ENCODE measurements at places on chromosomes 3 and 15. TPM values are rescaled to one million over a fixed set of nuclear protein-coding genes. Genes with fewer than 3 reads are reported as not detected.
A peak's percentile ranks its signal among the peaks of the same experiment; 100 is the strongest.

- DNase-seq = no peak
Observed at GRCh38 chr15:91358405-91358804, 258.3 kb downstream of the SV2B start.

DNA sequence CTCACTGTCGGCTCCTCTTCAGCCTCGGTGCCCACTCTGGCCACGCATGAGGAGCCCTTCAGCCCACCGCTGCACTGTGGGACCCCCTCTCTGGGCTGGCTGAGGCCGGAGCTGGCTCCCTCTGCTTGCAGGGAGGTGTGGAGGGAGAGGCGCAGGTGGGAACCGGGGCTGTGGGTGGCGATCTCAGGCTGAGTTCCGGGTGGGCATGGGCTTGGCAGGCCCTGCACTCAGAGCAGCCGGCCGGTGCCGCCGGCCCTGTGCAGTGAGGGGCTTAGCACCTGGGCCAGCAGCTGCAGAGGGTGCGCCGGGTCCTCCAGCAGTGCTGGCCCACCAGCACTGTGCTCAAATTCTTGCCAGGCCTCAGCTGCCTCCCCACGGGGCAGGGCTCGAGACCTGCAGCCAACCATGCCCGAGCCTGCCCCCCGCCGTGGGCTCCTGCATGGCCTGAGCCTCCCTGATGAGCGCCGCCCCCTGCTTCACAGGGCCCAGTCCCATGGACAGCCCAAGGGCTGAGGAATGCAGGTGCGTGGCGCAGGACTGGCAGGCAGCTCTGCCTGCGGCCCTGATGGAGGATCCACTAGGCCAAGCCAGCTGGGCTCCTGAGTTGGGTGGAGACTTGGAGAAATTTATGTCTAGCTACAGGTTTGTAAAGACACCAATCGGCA lies 899.1 kb downstream of the SI start:
- no peak for DNase-seq

DNA sequence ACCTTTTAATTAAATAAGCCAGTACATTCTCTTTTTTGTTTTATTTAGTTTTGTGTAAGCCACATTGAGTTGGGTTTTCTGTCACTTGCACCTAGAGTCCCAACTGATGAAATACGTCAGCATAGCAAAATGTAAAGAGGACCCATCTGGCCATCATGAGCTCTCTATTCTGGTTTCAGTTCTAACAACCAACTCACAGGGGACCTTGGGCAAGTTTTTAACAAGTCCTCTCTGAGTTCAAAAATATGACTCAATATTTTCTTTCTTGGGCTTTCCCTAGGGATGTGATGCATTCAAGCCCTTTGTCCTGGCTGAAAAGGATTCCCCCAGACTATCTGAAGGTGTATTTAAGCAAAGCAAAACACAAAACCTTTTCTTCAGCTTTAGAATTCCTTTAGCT lies 32.9 kb downstream of the PLCH1 start:
- DNase-seq = peak; percentile 39

DNA sequence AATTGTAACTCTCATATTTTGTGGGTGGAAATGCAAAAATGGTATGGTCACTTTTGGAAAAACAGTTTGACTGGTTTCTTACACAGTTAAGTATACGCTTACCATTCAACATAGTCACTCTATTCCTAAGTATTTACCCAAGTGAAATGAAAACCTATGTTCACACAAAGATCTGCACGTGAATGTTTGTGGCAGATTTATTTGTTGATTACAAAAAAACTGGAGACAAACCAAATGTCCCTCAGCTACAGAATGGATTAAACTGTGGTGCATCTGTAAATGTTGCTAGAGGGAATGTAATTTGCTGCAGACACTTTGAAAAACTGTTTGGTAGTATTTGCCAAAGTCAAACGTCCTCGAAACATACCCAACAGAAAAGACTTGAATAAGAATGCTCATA lies 29.3 kb downstream of the ACKR2 start:
- no peak for DNase-seq

DNA sequence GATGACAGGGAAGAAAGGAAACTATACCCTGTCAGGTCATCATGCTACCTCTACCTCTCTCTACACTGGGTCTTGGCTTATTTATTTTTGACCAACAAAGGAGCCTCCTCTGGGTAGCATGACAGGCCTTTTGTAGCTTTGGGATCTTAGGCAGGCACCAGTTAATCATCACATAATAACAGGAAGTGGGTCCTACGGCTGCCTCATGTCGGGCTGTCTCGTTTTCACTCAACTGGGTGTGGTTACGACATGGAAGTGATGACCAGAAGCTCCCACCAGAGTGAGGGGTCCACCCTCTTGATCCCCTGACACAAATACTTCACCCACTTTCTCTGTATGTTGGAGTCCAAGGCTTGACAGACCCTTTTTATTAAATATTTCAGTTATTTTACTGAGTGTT lies 105.3 kb downstream of the CD47 start:
- no peak for DNase-seq

- no peak for DNase-seq
Observed at GRCh38 chr3:59605318-59605717, 555.5 kb upstream of the CFAP20DC start.

- peak; percentile 77 for DNase-seq
Observed at GRCh38 chr15:58438956-58439355, 7.2 kb downstream of the LIPC start.

CADM2 gene
- not detected for total RNA-seq

Data from LHCN-M2 (cell line).